ENCODE measurements at places on chromosomes 7 and 10.
A peak's percentile ranks its signal among the peaks of the same experiment; 100 is the strongest.

DNA sequence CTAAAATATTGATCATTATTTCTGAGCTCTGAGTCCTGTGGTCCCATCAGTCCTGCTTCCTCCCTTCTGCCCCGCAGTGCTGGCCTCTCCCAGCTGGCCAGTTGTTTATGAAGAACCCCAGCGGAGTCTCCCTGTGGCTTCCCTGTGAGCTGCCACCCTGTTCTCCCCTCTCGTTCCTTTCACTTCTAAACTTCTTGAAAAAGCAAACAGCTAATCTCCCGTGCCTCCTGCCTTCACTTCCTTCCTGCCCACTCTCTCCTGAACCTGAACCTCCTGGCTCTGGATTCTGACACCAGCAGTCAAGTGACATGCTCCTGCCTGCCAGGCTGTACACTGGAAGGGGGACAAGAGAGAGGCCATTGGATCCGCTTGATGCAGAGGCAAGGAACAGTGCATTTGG is 63.7 kb upstream of the ZPBP start:
- no peak for DNase-seq

- no peak for DNase-seq
Observed at GRCh38 chr10:33291053-33291592, 43.3 kb downstream of the NRP1 start.

GRCh38 chr7:21414795-21415393 is 13.0 kb upstream of the SP4 start:
- no peak for DNase-seq

DNA sequence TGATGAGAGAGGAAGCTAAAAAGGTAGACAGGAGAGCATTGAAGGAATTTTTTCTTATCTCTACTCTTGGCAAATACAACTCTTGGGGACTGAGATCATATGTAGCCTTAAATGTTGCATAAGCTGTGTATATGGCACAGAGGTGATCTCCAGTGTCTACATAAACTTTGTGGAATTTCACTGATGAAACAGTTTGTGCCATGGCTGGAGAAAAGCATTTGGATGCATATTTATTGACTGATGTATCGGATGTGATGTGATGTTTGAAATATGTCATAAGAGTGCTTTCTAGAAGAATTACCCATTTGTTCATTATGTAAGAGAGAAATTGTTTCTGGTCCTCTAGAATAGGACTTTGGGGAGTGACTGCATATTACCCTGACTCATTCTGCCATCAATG is 244.9 kb upstream of the LRRTM3 start:
- DNase-seq: no peak

GRCh38 chr10:19595212-19595845 is 220.9 kb upstream of the PLXDC2 start:
- no peak for DNase-seq

DNA sequence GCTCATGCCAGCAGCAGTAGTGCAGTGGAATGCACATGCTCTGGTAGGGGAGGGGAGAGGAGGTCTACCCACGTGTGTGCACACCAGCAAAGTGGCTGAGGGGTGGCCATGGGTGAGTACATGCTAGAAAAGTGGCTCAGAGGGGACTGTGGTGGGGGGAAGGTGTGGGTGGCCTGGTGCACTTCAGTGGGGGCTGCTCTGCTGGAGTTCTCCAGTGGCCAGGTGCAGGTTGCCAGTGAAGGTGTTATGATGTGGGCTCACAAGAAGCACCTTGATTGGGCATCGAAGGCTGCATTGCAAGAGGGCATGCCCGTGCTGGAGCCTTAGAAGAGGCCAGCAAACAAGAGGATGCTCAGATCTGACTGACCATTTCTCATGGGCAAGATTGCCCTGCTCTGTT is 613.6 kb upstream of the PHF14 start:
- DNase-seq: no peak

- DNase-seq: no peak
Observed at GRCh38 chr10:98461500-98461842, 14.7 kb upstream of the HPS1 start.

DNA sequence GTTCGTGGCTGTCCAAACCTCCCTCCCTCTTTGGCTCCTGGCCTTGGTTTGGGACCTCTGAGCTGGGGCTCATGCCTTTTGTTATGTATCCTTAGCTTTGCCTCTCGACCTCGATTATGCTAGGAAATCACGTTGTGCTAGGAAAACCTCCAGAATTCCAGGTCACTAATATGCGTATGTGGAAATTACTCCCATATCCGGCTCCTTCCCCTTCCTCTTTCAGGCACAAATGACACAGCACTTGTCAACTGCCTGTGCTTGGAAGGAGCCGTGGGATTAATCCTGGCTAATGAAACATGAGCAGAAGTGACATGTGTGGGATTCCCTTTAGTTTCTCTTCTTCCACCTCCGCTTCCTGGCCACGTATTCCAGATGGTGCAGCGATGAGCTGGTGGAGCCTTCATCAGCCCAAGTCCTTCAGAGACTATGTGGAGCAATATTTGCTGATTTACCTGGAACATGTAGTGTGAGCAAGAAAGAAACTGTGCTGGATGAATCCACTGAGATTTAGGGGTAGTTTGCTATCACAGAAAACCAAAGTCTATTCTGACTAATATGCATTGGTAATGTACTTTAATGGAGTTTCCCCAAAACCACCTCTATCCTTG is 149.2 kb downstream of the REEP3 start:
- no peak for DNase-seq

DNA sequence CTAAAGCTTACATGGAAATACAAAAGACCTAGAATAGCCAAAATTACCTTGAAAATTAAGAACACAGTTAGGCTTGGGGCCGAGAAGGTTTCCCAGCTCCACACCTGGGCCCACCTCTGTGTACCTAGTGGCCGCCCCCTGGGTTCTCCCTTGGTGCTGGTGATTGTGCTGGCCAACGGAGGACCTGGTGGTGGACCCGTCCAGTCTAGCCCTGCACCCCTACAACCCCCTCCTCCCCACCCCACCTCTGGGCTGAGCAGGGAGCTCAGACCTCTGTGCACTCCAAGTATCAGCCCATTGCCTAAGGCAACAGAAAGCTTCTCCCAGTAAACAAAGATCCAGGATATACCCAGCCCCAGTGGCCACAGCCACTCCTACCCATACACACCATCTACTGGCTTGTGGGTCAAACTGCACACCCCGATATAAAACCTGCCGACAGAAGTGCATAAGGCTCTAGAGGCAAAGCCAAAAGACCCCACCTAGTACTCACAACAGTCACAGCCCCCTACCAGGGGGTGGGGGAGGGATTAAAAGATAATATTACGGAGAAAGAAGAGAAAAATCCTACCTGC is 105.0 kb upstream of the DIP2C start:
- DNase-seq: peak; percentile 3

DNA sequence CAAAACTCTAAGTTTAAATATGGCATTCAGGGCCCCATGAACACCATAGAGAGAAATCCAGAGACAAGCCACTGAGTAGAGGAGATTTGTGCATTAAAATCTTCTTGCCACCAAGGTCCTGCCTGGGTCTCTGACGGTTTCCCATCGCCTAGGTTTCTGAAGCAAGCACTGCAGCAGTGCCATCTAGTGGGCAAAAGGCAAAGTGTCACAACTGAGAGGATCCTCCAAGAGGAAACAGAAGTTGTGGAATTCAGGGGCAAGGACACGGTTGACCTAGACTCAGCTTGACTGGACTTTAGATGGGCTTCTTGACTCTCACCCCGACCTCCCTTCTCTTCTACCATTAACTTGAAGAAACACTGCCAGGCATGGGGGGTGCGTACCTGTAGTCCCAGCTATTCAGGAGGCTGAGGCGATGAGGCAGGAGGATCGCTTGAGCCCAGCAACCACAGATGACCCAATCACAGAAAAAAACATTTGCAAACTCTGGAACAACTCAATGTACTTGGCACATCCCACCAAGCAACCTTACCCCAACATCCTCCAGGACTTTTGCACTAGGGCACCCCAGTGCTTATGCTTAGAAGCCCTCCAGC is 604.1 kb downstream of the GALNT17 start:
- DNase-seq: peak; percentile 82

DNA sequence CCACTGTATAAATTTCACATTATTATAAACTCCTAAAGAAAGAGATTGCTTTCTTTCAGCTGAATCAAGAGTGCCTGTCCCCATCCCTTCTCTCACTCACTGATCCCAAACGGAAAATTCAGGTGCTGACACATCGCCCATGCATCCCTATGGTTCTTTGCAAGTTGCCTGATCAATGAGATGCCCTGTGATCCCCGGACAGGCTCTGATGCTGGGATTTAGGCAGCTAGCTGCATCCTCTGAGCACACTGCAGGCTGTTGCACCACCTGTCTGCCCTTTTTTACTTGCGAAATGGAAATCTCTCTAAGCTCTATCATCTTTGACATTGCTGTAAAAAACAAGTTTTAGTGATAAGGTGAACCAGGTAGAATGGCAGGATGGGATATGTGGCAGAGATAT is 456.5 kb downstream of the GATA3 start:
- no peak for DNase-seq

DNA sequence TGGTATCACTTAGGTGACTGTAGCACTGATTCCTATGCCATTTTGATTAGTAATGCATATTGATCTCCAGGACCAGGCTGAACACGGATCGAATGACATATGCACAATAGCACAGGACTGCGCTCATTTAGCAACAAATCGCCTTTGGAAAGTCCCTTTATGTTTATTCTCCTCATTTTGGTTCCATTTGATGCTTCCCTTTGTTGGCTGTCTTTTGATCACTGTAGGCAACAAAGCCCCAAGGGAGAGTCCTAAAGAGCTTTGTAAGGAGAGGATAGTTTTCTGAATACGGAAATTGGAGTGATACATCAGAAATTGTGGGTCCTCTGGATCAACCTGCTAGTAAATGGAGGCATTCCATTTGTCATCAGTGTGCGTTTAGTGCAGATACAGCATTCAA is 1111.4 kb downstream of the SORCS1 start:
- no peak for DNase-seq

DNA sequence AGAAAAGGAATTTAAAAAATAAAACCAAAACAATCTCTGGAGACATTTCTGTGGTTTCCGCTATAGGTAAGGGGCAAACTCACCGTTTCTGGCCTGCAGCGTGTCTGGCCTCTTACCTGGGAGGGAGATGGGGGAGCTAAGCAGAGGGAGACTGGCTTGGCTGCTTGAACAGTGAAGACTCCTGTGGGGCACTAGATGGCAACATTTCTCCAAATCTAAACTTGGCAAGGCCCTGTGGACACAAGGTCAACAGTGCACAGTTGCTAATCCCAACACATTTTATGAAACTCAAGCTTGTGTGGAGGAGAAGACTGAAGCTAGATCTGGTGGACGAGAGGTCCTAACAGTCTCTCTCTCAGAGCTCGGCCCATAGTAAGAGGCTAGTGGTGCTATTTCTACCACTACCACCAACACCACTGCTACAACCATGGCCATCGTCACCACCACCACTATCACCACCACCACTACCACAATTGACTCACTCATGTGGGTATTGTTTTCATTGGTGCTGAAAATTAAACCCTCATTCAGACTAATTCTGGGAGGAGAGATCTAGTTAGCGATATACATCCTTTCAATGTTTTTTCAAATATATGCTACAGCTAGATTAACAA is 28.4 kb upstream of the CDHR3 start:
- peak; percentile 27 for DNase-seq

DNA sequence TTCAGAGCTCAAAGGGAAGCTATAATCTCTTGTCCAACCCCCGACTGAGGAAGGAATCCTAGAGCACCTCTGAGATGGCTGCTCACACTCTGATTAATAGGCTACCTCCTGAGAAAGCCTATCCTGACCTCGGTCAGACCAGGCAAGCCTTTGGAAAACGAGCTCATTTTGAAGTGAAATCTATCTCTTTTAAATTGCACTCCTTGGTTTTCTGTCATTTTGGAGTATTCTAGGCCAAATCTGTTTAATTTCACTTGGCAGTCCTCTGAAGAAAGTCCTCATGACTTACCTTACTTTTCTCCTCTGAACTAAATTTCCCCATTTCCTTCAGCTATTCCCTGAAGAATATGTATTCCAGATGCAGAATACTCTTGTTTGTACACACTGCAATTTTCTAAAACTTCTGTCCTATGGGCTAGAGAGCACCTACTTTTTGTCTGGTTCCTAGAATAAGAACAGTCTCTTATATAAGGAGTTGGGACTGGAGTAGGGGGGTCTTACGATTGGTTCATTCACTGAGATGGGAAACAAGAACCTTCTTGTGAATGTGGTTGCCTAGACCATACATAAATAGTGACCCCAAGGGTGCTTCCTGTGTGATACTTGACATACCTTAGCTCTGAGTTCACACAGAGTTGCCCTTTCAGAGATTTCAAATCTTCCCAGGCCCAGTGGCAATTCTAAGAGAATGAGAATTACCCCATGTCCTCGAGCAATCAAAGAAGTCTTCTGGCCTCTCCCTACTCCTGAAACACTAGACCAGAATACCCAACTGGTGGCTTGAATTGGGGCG is 31.9 kb upstream of the HPS1 start:
- DNase-seq: no peak

- peak; percentile 1 for DNase-seq
Observed at GRCh38 chr10:1412531-1413189, 324.7 kb downstream of the ADARB2 start.

DNA sequence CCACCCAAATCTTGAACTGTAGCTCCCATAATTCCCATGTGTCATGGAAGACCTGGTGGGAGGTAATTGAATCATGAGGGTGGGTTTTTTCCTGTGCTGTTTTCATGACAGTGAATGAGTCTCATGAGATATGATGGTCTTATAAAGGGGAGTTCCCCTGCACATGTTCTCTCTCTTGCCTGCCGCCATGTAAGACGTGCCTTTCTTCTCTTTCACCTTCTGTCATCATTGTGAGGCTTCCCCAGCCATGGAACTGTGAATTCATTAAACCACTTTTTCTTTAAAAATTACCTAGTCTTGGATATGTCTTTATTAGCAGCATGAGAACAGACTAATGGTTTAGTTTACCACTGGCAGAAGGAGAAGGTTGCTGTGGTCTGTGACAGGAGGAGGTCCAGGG is 111.5 kb upstream of the RAB18 start:
- DNase-seq: no peak

- no peak for DNase-seq
Observed at GRCh38 chr7:55476852-55477780, 95.2 kb downstream of the VOPP1 start.

DNA sequence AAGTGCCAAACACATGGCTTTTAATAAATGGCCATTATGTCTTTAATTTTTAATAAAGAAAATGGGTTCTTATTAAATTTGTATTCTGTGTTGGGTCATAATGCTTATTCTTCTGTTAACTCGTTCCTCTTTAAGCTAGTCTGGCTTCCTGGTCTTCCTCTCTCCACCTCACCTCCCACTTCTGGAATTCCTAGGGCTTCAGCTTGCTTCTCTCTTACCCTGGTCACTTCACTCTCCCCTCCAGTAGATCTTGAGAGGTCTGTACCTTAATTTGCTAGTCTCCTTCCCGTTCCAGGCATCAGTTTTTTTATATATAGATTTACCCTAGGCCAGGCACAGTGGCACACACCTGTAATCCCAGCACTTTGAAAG is 111.2 kb downstream of the RALA start:
- DNase-seq: no peak

DNA sequence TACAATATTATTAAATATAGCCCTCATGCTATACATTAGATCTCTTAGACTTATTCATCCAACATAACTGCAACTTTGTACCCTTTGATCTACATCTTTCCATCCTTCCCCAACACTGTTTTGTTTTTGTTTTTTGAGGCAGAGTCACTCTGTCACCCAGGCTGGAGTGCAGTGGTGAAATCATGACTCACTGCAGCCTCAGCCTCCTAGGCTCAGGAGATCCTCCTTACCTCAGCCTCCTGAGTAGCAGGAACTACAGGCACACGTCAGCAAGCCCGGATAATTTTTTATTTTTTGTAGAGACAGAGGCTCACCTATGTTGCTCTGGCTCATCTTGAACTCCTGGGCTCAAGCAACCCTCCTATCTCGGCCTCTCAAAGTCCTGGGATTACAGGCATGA is 53.3 kb downstream of the NT5C2 start:
- no peak for DNase-seq

- no peak for DNase-seq
Observed at GRCh38 chr10:60677531-60678129, 100.6 kb upstream of the CDK1 start.

Data from NCI-H1417 (cell line).